ENCODE measurements at places on chromosomes 3 and 15. TPM values are rescaled to one million over a fixed set of nuclear protein-coding genes. Genes with fewer than 3 reads are reported as not detected.

GRCh38 chr3:112477891-112478290 is 21.4 kb downstream of the BTLA start:
- DNase-seq = no peak

- no peak for DNase-seq
Measured at GRCh38 chr3:25289663-25290062, 138.4 kb upstream of the RARB start.

DNA sequence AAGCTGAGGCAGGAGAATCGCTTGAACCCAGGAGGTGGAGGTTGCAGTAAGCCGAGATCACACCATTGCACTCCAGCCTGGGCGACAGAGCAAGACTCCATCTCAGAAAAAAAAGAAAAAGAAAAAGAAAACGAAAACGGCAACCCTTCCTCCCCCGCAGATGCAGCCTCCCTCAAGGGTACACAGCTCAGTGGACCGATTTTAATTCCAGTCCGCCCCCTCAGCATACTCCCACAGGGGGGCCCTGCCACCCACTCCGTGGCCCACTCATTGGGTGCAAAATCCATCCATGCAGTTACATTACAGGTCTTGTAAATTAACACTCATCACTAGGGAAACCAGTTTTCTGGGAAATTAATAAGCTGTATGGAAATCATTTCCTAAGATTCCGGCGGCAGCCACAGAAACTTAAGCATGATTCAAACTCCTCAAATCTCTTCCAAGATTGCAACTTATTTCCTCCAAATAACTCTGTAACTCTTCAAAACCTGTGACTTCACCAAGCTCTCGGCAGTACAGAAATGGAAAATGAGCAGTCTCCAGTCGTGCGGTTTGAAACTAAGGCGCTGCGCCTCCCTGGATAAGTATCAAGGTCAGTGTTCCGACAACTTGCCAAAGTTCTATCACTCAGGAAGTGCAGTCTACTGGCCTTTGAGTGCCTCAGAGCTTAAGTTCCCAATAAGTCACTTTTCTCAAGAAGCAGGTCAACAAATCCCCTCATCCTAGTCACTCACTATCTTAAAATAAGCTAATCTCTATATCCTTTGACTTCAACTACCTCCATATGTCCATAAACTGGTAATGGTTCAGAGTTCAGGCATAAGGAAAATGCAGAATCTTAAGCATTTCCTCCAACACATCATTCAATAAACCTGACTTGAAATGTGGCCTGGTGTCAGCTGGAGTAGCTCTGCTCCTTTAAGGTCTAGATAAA is 24.7 kb upstream of the KLHL6 start:
- no peak for DNase-seq

DNA sequence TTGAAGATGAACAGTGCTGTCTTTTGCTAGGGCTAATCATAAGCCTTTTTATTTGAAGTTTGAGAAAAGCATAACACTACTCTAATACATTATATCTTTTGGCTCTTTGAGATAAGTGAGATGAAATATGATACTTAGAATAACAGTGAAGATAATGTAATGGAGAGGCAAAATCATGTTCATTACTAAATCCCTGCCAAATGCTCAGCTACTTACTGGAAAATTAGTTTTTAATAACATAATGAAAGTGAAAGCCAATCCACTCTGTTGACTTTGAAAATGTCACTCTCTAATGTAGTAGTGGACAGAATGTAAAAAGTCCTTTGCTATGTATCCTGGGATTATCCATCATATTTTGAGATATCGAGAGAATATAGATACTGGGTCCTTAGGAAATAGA is 35.9 kb upstream of the MYH15 start:
- no peak for DNase-seq

The CD276 gene
- 35.6 TPM for total RNA-seq

GRCh38 chr3:1288805-1289494 is 196.1 kb downstream of the CNTN6 start:
- no peak for DNase-seq

GRCh38 chr3:28867836-28868235 is 413.0 kb upstream of the RBMS3 start:
- DNase-seq = no peak

The PATL2 gene
- total RNA-seq = 3.3 TPM

The ATRIP gene
- total RNA-seq = 3.2 TPM

DNA sequence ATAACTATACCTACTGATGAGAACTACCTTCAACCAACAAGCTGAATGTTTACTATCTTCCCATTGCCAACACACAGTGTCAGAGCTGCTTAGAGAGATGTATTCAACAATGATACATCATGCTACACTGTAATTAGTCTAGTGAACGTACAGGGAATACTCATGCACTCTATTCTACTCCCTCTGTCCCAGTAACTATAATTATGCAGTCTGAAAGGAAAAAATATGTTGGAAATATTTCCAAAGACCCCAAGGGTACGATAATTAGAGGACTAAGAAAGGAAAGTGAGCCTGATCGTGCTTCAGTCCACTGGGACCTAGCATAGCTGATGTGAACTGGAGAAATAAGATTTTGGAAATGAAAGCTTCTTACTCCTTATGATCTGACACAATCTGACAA is 36.9 kb upstream of the FSIP1 start:
- DNase-seq = no peak

The CXCR6 gene
- total RNA-seq = 0.19 TPM

DNA sequence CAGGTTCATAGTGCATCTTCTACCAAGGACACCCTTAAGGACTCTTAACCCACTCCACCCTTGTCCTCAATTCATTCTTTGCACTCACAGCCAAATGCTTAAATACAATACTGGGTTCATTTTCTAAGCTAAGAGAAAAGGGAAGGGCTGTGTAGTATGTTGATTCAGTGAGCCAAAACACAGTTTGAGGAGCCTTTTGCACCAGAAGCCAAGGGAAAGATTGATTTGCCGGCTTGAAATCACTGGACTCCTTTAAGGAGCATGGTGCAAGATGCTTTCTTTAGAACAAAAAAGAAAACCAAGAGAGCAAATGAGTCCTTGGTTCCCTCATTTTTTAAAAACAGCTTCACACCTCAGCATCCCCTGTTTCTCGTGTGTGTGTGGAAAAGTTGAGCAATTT is 47.8 kb downstream of the BOC start:
- DNase-seq = no peak

DNA sequence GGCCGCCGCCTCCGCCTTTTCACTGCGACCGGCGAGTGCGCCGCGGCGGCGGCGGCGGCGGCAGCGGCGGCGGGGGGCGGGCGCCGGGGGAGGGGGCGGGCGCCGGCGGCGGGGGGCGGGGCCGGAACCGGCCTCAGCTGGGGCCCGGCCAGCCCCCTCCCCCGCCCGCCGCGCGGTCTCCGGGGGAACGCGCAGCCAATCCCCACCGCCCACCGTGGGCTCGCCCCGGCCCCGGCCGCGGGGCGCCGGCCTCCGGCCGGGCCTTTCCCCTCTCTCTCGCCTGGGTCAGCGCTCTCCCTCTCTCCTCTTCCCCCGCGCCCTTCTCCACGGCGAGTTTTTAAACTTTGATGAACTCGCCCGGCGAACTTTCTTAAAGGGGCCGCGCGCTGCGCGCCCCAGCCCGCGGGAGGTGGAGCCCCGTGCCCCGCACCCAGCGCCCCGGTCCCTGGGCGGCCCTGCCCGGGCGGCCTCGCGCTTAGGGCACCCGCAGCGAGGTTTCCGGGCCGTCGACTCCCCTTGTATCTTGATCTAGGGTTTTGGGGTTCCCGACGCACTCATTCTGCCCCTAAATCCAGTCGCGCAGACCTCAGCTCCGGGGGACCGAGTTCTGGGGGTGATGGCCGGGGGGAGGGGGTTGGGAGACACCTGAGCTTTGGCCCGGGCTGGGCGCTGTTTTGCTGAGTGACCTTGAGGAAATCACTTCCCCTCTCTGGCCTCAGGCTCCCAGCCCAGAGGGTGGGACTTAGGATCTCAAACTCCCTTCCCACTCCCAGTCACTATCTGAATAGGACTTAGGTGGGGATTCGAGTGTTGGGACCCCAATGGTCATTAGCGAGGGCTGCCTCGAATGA is at the start of gene RBPMS2:
RBPMS2 (minus strand) TSS at position 39 of the 851 bp plus-strand sequence. CDS start 270 bp downstream, outside the sequence.
- no peak for DNase-seq

DNA sequence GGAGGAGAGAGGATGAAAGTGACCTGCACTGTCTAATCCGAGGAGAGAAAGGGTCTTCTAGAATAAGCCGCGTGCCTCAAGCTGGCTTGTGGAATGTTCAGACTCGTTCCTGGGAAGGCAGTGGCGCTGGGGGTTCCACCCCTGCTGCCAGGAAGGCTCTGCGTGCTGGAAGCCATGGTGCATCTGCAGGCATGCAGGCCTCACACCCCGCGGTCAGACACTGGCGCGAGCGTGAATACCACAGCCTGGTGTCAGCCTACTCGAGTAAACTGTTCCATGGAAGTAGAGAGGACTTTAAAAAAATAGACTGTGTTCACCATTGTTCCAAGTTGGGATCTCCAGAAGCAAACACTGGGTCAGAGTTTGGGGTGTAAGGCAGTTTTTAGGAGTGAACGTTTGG is 25.9 kb upstream of the GABRG3 start:
- no peak for DNase-seq

The UROC1 gene
- not detected for total RNA-seq

DNA sequence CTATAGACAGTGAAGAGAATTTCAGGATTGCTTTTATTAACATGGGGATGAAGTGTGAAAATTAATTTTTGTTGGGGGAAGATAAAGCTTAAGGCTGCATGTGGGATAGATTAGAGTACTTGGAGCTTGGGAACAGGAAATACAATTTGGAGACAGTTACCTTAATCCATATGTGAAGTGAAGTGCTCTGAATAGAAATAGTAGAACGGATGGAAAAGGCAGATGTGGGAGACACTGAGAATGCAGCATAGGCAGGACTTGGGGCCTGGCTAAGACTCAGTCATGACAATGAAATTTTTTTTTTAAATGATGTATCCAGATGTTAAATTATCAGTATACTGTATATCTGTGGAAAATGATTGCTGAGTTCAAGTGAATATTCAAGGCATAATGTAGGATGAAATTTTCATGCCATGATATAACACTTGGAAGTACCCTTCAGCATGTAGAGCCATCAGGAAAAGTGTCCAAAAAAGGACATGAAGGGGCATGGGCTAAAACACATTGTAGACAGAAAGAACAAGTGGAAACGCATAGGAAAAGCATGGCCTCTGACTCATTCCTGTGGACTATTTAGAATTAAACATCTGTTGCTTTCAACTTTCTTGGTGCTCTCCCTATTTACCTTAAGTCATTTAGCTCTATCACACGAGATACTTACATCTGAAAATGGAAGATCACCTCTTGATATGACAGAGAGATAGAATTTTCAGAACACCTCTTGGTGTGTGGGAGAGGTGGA is 134.8 kb downstream of the RBMS3 start:
- DNase-seq = no peak

Data from Right ventricle myocardium inferior (tissue), 1 donor.